ENCODE measurements at places on chromosomes 11 and 22.

DNA sequence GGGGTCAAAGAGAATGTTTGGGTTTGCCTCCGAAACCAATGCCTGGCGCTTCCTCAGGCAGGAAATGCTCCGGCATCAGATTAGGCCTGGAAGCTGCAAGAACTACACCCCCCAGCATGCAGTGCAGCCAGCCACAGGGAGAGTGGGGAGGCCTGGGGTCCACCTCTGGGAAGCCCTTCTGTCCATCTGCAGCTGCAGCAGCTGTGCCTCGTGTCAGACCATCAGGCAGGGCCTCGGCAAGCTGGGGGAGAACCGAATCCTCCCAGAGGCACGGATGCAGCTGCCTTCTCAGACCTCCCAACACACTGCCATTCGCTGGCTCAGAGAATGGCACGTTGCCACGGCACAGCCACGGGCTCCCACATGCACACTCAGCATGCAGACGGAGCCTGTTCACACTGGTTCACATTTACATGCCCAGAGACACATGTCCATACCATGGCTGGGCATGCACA, 57.4 kb downstream of the NECTIN1 start:
- DNase-seq, result no peak

DNA sequence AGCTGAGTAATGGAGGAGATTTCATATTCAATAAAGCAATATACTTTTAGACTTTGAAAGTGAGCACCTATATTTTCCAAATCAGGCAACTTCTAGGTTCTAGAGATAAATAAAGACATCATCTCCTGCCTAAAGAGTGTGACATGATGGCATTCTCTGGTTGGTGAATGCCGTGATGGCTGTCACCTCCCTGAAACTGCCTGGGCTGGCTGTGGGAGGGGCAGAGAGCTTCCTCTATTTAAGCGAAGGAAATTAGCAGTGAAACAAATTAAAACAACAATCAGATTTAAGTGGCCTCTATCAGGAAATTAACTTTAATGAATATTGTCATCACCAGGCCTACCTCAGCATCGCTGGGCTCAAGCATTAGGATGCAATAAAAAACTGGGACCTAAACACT, 113.9 kb downstream of the ARL14EP start:
- DNase-seq, result no peak

GRCh38 chr11:3184732-3185347, 19.7 kb upstream of the OSBPL5 start:
- DNase-seq, result no peak

DNA sequence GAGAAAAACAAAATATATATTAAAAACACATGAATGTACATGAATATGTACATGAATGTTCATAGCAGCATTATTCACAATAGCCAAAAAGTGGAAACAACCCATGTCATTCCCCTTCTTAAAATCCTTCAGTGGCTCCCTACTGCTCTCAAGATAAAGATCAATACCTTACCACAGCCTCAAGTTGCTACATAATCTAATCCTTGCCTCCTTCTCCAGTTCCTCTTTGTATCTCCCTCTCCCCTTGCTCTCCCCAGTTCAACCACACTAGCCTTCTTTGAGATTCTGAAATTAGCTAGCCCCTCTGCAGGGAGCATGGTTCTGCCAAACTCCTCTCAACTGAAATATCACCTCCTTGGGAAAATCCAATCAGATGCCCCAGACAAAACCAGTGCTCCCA, 28.1 kb downstream of the MTMR2 start:
- no peak for DNase-seq

DNA sequence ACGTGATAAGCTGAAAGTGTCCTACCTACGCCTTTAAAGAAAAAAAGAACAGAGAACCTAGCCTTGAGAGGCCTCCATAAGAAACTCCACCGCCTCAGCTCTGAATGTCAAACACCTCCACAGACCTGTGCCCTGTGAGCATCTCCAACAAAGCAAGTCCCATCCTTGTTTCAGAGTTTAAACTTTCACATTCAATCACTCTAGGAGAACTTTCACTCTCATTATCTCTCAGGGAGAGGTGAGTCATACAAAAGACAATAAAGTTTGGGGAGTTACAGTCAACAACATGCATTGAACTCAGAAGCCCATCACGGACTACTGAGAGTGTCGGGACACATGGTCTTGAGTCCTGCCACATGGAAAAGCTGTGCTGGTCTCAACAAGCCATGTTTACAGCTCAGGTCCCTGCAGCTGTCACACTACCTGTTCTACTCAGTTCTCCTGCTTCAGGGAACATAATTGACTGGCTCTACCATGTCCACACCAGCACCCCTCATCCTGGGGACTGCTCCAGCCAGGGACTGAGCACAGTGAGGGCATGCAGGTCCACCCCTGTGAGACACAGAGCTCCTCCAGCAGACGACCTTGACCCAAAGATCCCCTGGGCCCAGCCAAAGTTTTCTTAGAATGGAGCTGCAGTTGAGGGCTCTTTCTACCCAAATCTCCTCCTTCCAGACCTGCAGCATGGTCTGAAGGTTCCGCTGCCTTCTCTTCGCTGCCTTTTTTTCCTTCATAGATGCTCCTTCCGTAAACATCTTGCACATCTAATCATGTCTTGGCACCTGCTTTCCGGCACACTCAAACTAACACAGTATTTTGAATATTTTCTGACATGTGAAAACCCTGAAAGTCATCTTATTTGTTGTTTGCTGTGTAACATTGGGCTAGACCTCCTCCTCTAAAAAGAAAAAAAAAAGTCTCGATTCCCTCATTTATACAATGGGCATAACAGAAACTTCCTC, 114.9 kb downstream of the ETS1 start:
- no peak for DNase-seq

DNA sequence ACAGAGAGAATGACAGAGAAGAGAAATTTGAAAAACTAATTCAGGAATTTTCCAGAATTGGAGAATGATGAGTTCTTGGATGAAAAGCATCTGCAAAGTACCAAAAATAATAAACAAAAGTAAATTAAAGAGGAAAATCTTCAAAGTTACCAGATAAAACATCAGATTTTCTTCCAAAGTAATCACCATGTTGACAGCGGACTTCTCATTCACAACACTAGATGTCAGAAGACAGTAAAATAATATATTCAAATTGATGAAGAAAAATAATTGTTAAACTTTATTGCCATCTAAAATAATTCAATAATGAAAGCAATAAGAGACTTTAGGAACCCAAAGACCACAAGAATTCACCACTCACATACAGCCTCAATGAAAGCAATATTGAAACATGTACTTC, 355.2 kb downstream of the DYNC2H1 start:
- no peak for DNase-seq

DNA sequence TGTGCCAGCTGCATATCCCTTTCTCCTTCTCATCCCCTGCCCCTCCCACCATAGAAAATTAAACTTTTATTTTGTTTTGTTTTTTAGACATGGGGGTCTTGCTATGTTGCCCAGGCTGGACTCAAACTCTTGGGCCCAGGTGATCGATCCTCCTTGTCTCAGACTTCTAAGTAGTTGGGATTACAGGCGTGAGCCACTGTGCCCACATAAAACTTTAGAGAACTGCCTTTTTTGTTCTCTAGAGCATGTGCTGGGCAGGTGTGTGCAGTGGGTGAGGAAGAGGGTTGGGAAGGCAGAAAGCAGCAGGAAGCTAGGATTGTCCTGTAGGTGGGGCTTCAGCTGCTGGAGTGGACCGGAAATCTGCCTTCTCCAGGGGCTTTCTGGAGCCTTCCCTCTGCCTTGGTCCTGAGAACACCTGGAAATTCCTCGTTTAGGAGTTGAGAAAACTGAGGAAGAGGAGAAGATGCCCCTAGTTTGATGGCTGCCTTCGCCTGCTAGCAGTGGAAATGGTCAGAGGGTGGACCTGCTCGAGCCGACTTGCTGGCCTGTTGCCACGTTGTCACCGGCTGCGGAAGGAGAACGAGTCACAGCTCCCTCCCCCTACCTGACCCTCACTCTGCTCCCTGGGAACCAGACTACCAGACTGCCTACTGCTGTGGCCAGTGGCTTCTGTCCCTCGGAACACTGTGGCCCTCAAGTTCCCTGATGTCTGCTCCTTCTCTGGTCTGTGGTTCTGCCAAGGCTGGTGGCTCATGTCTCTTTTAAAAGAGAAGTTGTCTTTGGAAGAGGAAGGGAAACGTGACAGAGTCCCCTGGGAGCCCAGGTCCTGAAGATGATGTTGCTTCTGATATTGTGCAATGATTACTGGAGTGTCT, 4.0 kb downstream of the ST14 start:
- no peak for DNase-seq
